ENCODE measurements at places on chromosomes 6 and 20. TPM values are rescaled to one million over a fixed set of nuclear protein-coding genes. Genes with fewer than 3 reads are reported as not detected.

GRCh38 chr6:159357211-159357915 is 188.2 kb downstream of the FNDC1 start:
- no peak for DNase-seq

DNA sequence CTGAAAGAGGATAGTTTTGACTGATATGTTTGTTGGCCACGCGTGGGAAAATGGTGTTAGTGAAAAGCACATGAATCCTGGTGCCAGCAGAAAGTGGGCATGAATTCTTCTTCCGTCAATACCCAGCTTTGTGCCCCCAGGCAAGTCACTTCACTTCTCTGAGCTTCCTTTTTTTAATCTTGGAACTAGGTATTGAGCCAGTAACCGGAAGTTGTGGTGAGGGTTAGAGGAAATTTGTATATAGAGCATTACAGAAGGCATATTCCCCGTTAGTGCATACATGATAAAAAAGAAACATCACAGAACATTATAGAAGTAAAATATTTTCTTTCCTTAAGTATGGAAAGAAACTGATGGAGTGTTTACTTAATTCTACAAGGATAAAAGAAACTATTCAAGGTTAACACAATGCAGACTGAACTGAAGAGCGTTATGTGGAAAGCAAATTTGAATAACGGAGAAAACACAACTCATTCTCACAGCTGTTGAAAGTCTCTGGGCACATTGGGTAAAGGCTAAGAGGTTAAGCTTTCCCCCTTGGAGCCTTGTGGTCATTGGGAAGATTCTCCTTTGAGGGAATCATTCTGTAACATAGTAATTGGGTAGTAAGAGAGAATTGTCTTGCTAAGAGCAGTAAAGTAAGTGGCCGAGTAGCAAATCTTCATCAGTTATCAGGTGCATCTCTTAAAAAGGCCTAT is 223.1 kb downstream of the BCAS1 start:
- DNase-seq: no peak

DNA sequence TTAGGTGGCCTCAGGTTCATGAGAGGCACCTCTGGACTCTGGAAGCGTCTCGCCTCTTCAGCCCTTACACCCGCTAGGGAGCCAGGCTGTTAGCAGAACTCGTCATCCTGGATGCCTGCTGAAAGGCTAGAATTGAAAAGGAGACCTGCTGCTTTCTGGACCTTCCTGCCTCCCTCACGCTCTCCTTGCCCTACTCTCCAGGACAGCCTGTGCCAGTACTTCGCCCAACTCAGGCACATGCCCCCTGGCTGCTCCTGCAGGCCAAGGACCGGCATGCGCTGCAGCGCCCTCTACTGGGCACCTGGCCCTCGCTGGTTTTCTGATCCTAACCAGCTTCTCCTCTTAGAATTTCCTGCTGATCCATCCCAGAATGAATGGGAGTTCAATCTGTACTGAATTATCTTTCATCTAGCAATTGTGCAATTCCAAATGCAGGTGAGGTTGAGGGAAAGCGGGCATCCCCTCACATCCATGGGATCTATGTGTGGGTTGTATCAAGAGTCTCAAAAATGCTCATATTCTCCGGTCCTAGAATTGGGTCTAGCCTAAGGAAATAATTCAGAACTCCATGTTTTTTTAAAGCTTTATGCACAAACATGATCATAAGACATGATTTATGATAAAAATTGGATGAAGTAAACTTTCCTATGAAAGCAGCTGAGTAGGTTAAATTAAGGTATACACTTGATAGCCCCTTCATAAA is 78.0 kb downstream of the PTPN1 start:
- DNase-seq: peak; percentile 88

DNA sequence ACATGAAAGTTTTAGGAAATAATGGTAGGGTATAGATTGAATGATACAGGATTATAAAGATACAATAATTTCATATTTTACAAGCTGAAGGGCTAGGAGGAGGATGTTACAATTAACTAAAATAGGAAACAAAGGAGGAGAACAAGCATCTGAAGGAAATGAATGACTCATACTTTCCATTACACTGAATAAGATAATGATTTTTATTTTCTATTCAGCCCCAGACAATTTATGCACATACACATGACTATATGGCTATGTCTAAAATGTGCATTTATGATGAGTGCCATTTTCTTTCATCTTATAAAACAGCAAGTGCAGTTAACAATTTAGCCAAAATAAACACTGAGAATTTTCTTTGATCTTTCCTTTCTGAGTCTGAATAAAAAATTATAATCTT is 994.6 kb upstream of the ADGRB3 start:
- no peak for DNase-seq

DNA sequence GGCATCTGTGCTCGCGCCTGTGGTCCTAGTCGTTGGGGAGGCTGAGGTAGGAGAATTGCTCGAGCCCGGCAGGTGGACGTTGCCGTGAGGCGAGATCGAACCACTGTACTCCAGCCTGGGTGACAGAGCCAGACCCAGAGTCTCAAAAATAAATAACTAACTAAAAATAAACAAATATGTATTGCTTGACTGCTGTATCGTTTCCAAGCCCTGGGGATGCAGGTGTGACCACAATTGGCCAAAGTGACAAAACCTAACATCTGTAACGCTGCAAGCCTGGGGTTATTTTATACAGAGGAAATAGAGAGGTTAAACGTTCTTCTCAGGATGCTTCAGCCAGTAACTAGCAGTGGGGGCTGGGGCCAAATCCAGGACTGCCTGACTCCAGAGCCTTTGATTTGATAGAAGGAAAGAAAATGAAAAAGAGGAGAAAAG is 1.9 kb upstream of the SRSF3 start:
- DNase-seq: no peak

DNA sequence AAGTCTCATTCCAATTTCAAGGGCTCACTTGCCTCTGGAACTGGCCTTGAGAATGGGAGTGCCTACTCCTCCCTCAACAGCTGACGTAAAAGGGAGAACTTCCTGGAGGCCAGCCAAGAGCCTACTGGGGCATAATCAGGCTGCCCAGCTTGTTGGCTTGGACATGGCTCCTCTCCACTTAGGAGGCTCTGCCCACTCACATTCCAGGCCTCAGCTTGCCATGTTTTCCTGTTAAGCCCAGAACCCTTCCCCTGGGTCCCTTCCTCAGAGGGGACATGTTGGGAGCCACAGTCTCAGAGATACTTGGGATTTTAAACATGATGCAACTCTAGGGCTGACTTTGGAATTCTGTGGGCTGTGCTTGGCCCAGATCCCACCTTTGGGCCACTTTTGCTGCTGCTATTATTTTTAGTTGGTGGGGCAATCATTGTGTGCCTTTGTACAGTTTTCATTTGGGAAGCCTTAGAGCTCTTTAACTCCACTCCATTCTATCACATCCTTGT is 31.5 kb upstream of the ADTRP start:
- peak; percentile 64 for DNase-seq

DNA sequence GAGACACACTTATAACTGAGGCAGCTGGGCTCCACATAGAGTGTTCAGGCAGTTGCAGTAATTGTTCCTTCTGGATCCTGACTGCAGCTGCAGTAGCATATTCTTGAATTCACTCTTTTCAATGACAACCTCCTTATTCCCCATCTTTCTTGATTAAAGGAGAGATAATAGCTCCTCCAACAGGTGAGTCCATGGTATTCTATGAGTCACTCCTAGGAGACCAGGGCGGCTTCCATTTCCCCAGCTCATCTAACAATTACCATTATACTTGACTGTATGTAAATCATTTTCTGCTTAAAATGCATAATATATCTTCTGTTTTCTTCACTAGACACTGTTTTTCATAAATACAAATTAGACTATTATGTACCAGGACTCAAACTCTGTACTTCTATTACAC is 62.4 kb downstream of the TENT5A start:
- no peak for DNase-seq

DNA sequence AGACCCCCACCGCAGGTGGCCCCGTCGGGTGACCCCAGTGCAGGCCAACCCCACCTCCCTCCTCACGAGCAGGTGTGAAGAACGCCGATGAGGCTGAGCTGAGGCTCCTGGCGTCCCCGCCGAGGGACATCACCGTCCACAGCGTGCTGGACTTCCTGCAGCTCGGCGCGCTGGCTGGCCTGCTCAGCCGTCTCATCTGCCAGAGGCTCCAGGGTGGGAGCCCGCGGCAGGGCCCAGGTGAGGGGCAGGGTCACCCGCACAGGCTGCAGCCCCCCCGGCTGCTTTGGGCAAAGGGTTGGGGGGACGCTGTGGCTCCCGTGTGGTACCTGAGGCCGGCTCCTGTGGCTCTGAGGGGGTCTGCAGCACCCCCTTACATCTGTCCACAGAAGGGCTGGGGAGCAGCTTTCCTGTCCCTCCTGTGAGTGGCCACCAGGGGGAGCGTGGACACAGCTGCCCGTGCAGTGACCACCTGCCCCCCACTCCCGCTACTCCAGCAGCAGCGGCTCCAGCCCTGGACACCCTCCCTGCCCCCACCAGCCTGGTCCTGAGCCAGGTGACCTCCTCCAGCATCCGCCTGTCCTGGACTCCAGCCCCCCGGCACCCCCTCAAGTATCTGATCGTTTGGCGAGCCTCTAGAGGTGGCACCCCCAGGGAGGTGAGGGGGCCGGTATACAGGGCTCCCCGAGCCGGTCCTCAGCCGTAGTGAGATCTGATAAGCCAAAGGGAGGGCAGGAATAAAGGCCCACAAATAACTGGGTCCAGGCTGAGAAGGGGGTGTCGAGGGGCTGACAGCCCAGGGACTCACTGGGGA is 16.5 kb downstream of the COL20A1 start:
- DNase-seq: no peak

DNA sequence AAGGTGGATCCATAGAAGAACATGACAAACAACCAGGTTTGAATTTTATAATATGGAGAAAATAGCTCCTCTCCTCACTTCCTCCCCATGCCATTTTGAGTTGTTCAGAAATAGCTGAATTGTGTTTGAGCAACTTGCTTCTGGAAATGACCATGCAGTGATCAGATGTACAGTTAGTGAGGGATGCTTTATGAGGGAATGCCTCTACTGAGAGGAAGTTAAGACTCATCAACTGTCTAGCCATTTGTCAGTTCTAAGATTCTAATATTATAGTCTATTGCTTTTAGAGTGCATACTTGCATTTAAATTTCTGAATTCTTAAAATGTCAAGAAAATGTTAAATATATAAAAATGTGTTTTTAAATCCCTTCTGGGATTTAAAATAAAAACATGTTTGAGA is 3.8 kb downstream of the LAMA2 start:
- DNase-seq: no peak

- no peak for DNase-seq
Measured at GRCh38 chr6:49531774-49532569, 18.5 kb upstream of the C6orf141 start.

DNA sequence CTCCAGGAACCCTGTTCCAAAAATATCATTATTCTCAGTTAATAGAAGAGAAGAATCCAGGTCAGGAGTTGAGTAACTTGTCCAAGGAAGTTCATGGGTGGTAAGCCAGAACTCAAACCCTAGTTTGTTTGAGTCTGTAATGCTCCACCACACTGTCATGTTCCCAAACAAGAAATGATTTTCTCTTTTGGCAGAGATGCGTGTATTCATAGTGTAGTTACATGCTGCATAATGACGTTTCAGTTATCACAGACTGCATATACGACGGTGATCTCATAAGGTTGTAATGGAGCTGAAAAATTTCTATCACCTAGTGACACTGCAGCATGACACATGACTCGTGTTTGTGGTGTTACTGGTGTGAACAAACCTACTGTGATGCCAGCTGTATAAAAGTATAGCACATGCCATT is 102.6 kb downstream of the TULP4 start:
- no peak for DNase-seq

DNA sequence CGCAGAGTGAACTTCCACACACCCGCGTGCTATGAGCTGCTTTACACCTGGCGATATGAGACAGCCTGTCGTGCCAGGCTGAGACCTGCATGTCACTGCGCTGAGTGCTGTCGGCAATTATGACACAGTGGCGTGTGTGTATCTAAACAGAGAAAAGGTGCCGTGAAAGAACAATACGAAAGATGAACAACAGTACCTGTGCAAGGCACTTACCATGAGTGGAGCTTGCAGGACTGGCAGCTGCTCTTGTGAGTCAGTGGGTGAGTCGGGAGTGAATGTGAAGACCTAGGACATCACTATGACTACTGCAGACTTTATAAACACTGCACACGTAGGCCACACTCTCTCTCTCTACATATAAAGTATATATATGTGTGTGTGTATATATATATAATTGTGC is 68.5 kb upstream of the DUSP22 start:
- DNase-seq: no peak

DNA sequence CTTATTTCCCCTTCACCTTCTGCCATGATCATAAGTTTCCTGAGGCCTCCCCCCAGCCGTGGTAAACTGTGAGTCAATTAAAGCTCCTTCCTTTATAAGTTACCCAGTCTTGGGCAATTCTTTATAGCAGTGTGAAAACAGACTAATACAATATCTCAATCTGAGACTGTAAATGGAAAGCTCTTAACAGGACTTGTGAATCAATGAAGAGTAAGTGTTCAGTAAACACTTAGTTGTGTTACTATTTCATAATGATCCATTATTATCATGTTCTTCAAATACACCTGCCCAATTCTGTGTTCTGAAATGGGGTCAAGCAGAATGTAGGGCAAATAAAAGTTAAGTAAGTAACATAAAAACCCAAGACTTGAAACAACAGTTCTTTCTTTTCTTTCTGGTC is 266.2 kb downstream of the TENT5A start:
- DNase-seq: no peak

DNA sequence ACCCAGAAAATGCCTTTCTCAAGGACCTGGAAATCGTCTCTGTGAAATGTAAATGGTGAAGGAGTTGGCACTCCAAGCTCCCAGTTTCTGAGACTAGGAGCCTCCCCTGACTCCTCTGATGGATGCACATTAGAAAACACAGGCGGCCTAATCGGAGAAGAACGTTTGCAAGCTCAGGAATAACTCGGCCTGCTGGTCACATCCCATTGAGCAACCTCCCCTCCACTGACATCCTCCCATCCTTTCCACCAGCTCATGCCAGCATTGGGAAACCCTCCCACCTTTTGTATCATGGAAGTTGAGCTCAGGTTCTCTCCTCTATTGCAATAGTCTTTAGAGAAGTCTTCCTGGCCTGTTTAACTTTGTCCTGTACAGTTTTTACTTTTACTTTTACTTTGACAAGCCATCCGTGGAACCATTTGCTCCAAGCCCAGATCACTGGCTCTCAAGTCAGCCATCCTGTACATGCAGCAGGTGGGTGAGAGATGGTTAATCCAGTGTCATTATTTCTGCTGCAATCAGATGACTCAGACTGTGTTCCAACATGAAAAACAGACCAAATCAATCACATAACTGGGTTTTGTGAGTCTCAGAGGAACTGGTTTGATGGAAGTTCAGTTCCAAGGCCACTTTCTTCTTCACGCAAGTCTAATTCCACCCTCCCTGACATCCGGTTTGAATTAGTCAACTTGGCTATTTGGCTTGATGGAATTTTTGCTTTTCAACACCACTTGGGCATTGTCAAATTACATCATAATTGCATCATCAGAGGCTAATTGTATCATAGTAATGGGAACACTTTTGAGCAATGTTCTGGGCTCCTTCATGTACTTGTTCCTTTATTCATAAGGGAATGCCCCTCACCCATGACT is 619.4 kb upstream of the CDH4 start:
- no peak for DNase-seq

SRPK1 gene
- polyA plus RNA-seq: 46.9 TPM

PFDN4 gene
- 77.5 TPM for polyA plus RNA-seq

KPNA5 gene
- polyA plus RNA-seq: 12.7 TPM

XKR7 gene
- not detected for polyA plus RNA-seq

OR12D3 gene
- polyA plus RNA-seq: not detected

BPIFB2 gene
- polyA plus RNA-seq: not detected

Data from psoas muscle (tissue), 8 donors.